BE2C (cell line): ENCODE measurements at places on chromosomes 11 and 22.

DNA sequence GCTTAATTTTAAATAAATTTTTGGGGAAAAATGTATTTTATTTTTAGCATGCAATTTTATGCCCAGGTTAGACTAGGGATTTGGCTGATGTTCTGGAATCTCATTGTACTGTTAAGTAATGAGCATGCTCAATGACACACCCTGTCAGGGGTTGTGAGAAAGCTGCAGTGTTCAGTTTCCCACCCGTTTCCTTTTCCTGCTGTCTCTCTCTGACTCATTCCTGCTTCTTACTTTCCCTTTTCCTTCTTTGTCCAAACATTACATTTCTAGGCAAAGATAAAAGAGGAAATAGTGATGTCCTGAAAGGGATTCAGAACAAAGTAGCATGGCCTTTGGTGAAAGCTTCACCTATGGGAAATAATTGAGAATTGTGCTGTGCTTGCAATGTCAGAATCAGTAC is 22.7 kb downstream of the OOSP3 start:
- no peak for DNase-seq

DNA sequence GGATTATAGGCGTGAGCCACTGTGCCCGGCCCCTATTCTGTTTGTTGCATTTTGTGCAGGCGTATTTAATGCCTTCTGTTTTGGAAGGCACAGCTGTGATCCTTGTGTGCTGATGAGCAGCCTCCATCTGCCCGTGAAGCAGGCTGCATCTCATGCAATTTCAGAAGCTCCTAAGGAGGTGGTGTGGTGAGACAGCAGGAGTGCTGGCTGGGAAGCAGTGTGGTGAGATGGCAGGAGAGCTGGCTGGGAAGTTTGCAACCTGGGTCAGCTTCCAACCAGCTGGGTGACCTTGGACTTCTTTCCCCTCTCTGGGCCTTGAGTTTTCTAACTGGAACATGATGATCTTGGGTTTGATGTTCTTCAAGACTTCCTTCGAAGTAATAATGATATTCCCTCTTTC is 525.1 kb downstream of the TBC1D22A start:
- DNase-seq: no peak

- peak; percentile 87 for DNase-seq
These were observed 868 bp downstream of the TSPAN18 start for GRCh38 chr11:44727373-44728287.

- DNase-seq: no peak
These were observed 21.6 kb downstream of the SVIP start for GRCh38 chr11:22807855-22808570.

DNA sequence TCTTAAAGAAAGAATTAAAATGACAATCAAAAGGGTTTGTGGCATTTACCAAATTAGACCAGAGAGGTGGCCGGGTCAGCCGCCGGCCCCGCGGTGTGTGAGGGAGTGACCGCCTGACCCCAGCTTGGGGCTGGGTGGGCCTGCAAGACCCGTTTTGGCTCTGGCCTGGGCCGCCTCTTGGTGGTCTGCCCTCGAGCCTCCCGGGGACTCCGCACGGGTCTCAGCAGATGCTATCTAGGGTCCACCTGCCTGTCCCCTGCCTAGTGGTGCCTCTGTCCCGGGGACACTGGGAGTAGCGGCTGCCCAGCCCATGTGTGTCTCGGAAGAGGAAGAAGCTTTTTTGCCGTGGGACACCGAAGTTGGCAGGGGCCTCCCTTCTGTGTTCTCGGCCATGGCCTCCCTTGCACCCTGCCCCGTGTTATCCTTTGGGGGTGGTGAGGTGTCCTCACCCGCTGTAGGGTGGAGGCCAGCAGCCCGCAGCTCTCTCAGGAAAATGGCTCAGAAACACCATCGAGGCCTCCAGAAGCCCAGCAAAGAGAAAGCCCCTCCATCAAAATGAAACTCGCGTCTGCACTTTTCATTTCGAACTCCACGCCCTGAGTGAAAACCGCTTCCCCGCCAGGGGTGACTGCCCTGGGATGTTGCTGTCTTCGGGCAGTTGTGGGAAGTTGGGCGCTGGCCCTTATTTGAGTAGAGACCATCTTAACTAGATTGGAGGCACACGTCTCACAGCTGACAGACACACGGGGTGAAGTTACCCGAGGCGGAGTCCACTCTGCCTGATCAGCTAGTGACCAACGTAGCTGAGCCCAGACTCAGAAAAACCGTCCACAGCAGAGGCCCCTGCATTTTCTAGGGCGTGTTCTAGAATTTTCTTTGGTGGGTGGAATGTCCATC is 8.0 kb downstream of the CCND1 start:
- DNase-seq: no peak

DNA sequence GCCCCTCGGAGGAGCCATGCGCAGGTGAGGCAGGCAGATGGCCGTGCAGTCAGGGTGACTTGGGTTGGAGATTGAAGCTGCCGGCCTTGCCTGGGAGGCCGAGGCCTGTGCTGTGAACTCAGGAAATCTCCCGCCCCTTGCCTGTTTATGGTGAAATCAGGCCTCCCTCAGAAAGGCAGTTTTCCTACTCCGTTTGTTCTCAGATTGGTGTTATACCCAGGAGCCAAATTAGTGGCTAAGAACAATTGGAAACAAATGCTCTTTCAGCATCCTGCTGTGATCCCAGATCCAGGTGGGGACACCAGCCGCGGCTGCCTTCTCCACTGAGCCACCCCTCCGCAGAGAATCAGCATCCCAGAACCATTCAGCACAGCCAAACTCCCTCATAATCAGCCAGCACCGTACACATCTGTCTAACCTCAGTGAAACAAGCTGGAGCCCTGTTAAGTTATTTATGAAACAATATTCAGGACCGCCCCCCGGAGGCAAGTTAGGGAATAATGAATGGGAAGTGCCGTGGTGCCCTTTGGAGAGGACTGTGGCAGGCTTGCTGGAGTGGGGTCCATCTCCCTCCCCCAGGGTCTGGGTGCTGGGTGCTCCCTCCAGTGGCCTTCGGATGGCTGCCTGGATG is 60.0 kb downstream of the PKNOX2 start:
- no peak for DNase-seq

- DNase-seq: no peak
These were observed 141.0 kb downstream of the CRYBB2 start for GRCh38 chr22:25360411-25360810.

DNA sequence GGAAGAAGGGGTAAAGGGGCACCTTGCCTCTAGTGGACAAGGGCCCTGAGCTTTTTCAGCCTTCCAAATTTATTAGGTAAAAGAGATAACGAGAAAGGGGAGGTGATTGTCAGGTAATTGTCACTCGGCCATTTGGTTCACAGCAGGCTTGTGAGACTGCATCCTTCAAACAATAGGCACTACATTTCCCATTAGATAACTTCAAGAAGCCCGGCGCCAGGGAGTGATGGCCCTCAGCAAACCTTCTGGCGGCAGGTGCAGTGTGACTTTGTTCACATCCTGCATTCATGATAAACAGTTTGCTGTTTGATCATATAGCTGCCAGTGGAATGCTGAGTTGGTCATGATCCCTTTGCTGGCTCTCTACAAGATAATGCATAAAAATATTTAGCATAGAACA is 185.1 kb downstream of the CWF19L2 start:
- no peak for DNase-seq

DNA sequence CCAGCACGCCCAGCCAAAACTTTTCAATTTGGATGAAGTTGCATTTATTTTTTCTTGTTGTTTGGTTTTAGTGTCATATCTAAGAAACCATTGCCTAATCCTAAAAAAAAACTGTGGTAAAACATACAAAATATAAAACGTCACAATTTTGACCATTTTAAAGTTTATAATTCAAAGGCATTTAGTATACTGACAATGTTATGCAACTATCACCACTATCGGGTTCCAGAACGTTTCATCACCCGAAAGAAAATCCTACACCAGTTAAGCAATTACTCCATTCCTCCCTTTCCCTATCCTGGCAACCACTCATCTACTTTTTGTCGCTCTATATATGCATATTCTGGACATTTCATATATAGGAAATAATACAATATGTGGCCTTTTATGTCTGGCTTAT is 30.5 kb upstream of the PHOX2A start:
- DNase-seq: no peak

- no peak for DNase-seq
These were observed 41.0 kb downstream of the PAX6 start for GRCh38 chr11:31770011-31770700.

GRCh38 chr11:128783513-128783912 is 83.6 kb downstream of the KCNJ1 start:
- no peak for DNase-seq

- no peak for DNase-seq
These were observed 114.8 kb downstream of the GRM5 start for GRCh38 chr11:88950975-88951374.

DNA sequence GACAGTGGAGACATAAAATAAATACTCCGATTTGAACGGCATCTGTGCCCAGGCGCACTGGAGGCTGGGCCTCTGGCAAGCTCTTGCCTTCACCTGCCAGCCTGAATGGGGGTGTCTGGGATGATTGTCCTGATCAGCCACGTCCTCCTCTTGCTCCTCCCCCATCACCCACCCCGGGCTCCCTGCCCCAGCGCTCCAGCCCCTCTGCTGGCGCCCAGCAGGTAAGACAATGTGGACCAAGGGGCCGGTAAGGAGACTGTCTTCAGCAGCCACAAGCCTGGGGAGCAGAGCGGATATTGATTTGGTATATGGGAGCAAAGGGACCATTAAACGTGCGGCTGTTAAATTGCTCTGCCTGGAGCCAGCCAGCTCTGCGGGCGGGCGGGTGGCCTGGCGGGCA is 24.9 kb downstream of the WNT11 start:
- no peak for DNase-seq

DNA sequence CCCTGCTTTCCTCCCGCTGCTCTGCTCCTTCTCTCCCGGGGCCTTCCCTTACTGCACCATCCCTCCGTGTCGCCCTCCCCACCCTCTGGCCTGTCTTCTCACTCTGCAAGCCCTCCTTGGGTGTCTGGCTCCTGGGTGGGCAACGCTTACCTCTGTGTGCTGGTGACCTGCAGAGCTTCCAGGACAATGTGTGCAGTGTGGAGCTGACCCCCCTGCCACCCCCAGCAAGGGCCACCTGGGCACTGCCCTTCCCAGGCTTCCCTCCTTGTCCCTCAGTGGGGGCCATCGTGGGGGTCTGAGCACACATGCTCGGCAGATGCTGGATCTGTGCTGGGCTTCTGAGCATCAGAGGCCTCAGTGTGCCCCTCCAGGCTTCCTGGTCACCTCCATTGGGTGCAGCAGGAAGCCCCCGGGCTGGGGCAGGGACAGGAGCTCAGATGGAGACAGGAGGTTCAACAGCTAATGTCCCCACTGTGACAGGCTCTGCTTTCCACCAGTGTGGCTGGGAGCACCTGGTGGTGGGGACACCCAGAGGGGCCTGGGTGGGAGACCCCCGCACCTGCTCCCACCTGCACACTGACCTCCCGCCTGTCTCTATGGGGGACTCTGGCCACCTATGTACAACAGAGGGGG is 7.8 kb upstream of the BRSK2 start:
- DNase-seq: no peak
